ENCODE measurements at places on chromosomes 5 and 9.

GRCh38 chr5:173294673-173295320 lies 33.4 kb downstream of the STC2 start:
- no peak for DNase-seq

GRCh38 chr9:113355040-113355596 lies 5.8 kb downstream of the BSPRY start:
- peak; percentile 56 for DNase-seq

GRCh38 chr9:6757456-6758247 lies at the start of gene KDM4C:
Gene KDM4C (plus strand): TSS chr9:6757973. CDS start chr9:6792989, 35,016 bp downstream.
- DNase-seq: peak; percentile 96

- no peak for DNase-seq
Observed at GRCh38 chr9:33429256-33429985, 18.0 kb downstream of the AQP3 start.

GRCh38 chr9:69981686-69982445 lies 61.8 kb upstream of the MAMDC2 start:
- DNase-seq: peak; percentile 38

- DNase-seq: no peak
Observed at GRCh38 chr5:68744206-68744605, 349.6 kb upstream of the SLC30A5 start.

DNA sequence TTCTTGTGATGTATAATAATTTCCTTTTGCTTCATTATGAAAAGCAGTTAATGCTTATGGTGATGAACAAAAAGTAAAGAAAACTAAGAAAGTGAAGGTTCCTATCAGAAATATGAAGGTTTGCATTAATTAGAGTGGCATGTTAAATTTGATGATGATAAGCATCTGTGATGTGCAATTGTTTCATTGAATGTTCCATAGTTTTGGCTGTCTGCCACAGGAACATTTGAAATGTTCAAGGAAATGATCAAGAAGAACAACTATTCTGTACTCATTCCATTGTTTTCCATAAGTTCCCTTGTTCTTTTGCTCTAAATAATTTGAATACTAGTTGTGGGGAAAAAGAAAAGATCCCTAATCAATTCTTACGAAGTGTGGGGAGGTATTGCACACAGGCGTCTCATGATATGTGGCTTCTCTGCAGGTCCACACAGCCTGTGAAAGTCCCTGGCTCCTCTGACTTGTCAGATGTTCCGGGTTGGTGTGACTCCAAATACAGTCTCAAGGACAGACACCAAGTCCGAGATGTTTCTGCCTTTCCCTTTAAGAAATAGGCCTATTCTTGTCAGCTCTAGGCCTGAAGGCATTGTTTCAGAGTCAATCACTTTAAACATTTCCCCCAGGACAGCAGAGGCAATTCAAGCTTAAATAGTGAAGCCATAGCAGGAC lies 152.6 kb upstream of the MAST4 start:
- DNase-seq: no peak

GRCh38 chr9:118882684-118883083 lies 486.6 kb downstream of the BRINP1 start:
- DNase-seq: no peak

DNA sequence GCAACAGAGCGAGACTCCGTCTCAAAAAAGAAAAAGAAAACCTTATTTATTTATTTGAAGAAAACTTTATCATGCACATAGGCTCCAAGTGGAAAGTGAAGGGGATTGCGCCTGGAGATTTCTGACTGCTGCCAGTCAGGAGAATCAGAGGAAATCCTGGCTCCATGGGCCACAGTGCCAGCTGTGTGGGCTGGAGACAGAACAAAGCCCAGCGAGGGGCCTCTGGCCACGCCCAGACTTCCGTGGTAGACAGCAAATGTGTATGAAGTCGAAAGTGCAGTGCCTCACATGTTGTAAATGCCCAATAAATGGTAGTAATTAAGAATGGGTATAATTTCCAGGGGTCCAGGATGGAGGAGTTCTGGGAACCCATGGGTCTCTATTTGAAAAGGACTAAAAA lies 75.8 kb upstream of the WWC1 start:
- no peak for DNase-seq

GRCh38 chr5:51479840-51480239 lies 96.6 kb downstream of the ISL1 start:
- DNase-seq: no peak

All from RKO (cell line).